ENCODE measurements at places on chromosomes 1 and 21.
A peak's percentile ranks its signal among the peaks of the same experiment; 100 is the strongest.

GRCh38 chr1:109907190-109907774, 3.4 kb upstream of the CSF1 start:
- DNase-seq, result no peak

DNA sequence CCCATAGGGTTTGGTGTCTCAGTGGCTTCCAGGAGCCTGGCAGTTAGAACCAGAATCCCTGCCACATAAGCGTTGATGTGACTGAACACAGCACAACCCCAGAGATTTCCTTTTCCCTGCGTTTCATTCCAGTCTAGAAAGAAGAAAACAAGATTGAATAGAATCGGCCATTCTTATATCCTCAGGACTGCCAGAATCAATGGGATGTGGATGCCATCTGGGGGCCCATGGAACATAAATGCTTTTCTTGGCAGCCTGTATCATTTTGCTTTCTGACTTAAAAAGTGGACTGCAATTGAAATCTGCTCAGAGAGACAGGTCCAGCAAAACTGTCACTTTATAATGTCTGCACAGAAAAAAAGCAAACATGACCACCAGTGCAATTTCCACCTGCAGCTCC, 80.3 kb downstream of the DISC1 start:
- DNase-seq, result no peak

DNA sequence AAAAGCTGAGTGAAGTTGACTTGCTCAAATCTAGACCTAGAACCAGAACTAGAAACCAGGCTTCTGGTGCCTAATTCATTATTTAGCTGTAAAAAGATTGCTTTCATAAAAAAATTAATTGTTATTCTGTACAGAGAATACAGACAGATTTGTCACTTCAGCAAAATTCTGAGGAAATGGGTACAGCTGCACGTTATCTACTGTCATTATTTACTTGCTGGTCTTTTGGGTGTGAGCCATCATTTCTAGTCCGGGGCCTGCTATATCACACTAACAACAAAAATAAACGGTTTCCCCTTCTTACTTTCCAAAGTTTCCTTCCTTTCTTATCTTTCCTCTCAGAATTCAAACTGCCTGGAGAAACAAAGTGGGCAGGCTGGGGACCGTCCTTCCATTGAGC, 68.3 kb downstream of the PTGER3 start:
- DNase-seq, result no peak

GRCh38 chr1:94011709-94012595, 102.7 kb upstream of the GCLM start:
- DNase-seq, result no peak

- no peak for DNase-seq
Measured at GRCh38 chr1:87327376-87328271, 1.1 kb upstream of the LMO4 start.

DNA sequence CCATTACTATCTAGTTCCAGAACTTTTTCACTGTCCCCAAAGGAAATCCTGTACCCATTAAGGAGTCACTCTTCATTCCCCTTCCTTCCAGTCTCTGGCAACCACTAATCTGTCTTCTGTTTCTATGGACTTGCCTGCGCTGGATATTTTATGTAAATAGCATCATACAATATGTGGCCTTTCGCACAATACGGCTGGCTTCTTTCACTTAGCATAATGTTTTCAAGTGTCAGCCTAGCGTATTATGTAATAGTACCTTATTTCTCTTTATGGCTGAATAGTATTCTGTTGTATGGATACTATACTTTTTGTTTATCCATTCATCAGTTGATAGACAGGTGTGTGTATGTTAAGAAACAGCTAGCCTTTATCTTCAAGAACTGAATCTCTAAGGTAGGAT, 14.3 kb downstream of the ATF3 start:
- DNase-seq, result no peak

- DNase-seq, result no peak
Measured at GRCh38 chr1:60277269-60277668, 203.7 kb upstream of the C1orf87 start.

- DNase-seq, result no peak
Measured at GRCh38 chr1:206029484-206029883, 5.8 kb upstream of the CTSE start.

DNA sequence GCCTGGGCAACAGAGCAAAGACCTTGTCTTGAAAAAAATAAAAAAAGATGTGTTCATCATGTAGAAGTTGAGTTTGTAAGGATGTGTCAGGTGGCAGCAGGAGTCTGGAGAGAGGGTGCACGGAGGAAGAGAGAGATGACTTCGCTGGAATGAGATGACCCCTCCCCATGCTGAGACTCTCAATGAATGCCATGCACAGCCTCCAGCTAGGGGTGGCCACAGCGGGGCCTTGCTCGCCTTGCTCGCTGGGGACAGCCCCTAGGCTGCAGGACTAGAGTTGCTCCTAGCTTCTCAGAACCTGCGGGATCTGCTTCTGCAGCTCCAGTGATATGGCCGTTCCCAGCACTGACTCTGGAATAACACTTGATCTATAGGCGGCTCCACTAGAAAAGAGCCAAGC, 6.6 kb upstream of the C2CD2 start:
- no peak for DNase-seq

- peak; percentile 32 for DNase-seq
Measured at GRCh38 chr1:67604778-67605177, 80.2 kb upstream of the GADD45A start.

DNA sequence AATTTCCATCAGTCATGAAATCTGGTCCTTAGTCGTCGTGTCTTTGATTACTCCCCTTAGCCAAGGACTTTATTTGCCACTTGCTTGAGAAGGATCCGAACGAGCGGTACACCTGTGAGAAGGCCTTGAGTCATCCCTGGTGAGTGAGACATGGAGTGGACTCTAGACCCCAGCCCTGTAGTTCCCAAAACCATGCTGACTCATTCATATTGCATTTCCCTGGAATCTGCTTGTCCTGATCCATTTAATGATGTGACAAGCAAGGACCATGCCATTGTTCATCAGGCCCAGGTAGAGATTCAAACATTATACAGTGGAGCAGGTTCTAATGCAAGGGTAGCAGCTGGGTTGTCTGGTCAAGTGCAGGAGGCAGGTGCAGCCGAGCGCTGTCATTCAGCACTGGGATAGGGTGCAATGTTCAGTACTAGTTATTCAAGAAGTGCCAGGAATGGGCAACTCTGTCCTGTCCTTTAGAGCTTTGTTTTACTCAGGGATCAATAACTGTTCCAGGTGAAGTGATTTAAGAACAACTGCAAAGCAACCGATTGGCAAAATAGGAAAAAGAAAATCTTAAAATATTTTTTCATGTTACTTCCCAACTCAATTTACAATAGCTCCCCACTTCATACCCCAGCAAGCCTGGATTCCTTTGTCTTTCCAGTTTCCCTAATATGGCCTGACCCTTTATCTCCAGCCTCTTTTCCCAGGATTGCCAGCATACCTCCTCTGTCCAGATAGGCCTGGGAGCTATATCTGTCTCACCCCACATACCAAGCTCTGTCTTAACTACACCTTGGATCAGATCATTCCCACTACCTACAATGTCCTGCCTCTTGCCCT, 26.5 kb downstream of the CAMK1G start:
- DNase-seq, result no peak

- no peak for DNase-seq
Measured at GRCh38 chr1:41274752-41275545, 32.8 kb upstream of the SCMH1 start.

DNA sequence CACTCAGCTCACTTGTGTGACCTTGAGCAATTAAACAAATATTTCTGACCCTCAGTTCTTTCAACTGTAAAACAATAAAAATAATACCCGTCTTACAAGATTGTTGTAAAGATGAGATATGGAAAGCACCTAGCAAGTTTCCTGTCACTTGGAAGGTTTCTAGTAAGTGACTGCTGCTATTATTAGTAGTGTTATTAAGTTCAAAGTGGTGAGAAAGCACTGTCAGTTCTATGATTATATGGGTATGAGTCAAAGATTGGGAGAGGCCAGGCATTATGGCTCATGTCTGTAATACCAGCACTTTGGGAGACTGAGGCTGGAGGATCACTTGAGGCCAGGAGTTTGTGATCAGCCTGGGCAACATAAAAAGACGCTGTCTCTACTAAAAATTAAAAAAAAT, 145.4 kb downstream of the C1orf21 start:
- no peak for DNase-seq

- DNase-seq, result no peak
Measured at GRCh38 chr21:28387220-28387619, 605.5 kb downstream of the LTN1 start.

DNA sequence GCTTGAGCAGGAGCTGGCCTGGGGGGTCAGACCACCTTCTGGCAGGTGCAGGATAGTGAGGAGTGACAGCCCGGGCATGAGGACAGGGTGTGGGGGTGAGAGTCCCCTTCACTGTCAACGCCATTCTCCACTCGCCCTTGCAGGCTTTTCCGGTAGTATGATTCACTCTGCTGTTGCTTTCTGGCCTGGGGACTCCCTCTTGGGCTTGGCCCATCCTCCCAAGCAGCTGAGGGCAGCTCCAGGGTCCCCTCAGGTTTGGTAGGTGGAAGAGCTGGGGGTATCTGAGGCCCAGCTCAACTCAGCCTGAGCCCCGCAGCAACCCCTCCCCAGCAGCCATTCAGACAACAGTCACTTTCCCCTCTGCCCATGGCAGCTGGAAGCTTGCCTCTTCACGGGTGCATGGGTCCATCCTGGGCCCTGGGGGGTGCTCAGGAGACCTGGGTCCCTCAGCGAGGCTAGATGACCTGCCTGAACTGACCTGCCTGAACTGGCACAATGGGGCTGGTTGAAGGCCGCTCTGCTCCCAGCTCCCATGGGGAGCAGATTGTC, 1.3 kb downstream of the CLDN19 start:
- DNase-seq, result no peak

GRCh38 chr1:23222331-23222730, 5.0 kb upstream of the HTR1D start:
- DNase-seq, result no peak

DNA sequence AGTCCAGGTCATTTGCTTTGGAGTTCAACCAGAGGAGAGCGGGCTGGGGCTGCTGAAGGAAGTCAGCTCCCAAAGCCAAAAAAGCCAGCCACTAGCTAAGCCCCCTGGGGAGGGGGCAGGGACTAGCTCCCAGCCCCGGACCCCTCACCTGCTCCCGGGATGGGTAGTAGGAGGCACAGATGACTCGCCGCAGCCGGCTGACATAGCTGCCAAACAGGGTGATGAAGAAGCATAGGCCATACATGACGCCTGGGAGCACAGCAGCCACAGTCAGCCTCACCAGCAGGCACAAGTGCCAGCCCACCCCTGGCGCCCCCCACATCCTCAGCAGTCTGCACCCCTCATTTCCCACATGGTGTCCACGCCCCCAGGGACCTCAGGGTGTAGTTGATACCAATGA, 7.4 kb downstream of the DCST2 start:
- DNase-seq, result no peak

DNA sequence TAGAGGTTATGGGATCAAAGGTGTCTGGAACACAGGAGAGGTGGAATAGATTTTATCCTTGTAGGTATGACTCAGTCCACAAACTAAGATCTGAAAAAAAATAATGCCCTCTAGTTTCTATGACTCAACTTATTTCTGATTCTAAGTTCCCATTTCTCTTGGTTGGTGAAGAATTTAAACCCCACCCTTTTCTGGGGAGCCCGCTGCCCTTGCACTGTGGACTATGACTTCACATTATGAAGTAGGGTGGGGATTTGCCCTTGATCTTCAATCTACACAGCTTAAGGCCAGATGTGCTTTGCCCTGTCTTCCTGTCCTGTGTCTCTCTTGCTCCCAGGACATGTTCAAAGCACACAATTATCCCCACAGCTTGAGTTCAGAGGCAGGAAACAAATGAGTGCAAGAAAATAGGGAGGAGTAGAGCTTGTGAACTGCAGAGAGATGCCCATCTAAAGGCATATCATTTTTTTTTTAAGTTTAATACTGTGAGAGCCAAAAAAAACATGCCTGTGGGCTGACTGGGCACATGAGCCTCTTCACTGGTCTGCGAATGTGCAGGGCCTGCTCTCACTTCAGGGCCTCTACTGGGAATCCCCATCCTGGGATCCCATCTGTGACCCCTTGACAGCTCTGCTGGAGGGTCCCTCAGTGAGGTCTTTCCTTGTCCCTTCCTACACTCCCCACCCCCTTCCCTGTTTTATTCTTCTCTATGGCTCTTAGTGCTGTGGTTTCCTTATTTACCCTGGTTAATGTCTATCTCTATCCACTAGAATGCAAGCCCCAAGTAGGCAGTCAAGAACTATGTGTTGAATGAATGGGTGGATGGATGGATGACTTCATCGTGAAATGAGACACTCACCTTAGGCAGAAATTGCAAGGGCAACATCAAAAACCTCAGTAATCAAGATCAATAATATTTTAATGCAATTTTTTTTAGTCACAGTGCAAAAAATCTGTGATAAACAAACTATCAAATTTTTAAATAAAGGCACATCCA, 61.5 kb downstream of the CD58 start:
- no peak for DNase-seq

DNA sequence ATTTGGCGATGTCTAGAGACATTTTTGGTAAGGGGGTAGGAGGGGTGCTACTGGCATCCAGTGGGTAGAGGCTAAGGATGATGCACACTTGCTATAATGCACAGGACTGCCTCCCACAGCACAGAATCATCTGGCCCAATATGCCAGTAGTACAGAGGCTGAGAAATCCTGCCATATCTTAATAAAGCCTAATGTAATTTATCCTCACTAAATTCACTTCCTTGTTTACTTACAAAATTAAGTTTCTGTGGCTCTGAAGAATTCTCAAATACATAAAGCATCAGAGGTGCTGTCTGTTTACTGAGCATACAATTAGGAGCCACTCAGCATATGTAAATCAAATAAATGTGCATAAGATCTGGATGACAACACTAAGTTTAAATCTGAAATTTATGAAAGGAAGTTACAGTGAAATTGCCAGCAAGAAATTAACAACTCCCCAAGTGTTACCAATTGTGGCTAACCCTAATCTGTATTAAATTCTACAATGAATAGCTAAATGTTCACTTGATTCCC, 26.5 kb downstream of the NGF start:
- no peak for DNase-seq

DNA sequence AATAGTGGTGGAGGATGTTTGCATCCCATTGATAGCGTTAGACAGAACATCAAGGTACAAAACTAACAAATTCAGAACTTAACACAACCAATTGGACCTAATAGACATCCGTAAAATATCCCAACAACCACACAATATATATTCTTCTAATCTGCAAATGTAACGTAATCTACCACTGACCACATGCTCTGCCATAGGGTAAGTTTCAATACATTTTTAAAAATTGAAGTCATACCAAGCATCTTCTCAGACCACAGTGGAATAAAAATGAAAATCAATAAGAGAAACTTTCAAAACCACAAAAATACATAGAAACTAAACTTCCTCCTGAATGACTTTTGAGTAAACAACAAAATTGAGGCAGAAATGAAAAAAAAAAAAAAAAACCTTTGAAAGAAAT, 1087.5 kb downstream of the KCNT2 start:
- DNase-seq, result no peak

Data from D721Med (cell line).